ENCODE measurements at places on chromosomes 16 and 17.
A peak's percentile ranks its signal among the peaks of the same experiment; 100 is the strongest.

DNA sequence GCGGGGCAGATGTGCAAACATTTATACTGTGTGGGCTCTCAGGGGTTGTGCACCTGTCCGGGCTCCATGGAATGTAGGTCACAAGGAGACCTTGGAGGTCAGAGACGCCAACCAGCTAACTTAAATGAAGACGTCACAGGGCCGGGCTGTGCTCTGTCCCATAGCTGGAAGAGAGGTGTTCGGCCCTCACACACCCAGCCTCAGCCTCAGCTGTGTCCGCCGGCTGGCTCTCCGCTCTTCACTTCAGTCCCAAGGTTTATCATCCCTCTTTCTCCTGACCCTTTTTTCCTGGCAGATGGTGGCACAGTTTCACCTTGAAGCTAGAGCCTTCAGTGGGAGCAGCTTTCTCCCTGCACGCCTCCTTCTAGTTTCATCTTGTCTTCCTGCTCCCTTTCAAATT lies 6.0 kb upstream of the RBFOX3 start:
- DNase-seq = no peak

DNA sequence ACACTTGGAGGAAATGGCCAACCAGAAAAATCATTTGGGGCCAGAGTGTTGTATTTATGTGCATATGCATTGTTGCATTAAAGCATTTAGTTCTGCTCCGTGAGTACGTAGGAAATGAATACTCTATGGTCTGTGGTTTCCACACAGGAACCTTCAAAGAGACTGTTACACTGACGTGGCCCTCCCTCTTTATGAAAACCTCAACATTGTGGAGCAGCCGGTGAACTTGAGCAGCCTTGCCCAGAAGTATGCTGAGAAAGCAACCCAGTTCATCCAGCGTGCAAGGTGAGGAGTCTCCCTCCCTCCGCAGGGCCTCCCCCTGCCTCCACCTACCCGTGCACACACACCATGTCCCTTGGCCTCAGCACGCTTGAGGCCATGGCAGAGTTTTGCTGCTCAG lies 65.2 kb downstream of the ARSG start:
- no peak for DNase-seq

- DNase-seq = no peak
Measured at GRCh38 chr17:75063626-75064025, 16.6 kb downstream of the KCTD2 start.

GRCh38 chr17:41434005-41434404 lies 6.8 kb downstream of the KRT38 start:
- no peak for DNase-seq

GRCh38 chr17:75088465-75089417 lies 987 bp downstream of the SLC16A5 start:
- DNase-seq = no peak

DNA sequence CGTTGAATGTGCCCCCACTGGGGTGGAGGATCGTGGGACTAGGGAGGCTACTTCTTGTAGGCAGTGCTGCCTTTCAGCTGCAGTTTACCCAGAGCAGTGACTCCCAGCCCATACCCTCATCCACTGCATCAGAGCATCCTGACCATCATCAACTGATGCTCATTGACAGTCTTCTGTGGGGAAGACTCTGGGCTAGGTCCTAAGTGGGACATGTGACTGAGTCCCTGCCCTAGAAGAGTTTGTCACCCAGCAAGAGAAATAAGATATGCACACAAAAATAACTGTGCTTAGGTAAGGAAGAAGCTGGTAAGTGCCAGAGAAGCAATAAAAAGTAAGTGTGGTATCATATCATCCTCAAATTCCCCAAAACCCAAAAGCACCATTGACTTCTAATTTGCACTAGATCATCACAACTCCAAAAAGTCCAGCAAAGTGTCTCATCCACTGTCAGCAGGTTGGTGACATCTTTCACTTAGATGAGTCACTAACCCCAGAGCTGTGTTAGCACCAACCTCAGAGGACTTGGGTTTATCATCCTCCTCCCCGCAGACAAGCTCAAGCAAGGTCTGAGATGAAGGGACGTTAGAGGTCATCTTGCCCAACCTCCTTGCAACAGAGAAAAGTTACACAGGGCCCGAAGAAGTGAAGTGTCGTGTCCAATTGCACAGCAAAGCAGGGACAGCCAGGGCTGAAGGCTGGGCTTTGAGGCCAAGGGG lies 99.0 kb downstream of the CCDC182 start:
- no peak for DNase-seq

- DNase-seq = no peak
Measured at GRCh38 chr16:78309763-78310162, 210.3 kb downstream of the WWOX start.

- no peak for DNase-seq
Measured at GRCh38 chr17:72671016-72671415, 421.5 kb downstream of the SLC39A11 start.

GRCh38 chr16:23104032-23104955 lies 45.0 kb downstream of the USP31 start:
- DNase-seq = no peak

DNA sequence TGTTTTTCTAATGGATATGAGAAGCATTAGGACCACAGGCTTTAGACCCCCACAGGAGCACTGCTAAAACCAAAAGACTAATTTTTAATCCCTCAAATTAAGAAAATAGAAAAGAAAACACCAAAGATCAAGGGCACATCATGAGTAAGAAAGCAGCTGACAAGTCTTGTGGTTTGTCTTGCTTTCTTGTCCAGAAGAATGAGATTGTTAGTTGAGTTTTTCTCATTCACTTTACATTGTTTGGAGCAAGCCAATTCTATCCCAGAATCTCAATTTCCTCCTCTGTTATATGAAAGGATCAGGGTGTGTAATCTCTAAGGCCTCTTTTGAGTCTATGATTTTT lies 899.0 kb downstream of the KCNJ2 start:
- DNase-seq = no peak

DNA sequence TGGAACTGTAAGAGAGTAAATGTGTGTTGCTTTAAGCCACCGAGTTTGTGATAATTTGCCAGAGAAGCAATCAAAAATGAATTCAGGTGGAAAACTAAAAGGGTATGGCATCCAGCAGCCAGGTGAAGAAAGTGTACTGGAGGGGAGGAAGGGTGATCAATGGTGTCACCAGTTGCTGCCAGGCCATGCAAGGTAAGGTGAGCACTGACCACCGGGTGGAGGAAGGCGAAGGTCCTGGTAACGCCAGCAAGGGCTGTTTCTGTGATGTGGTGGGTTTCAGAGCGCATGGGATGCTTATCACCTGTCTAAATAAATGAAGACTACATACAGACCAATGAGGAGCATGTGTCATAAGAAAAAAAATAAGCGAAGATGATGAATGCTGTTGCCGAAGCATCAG lies 6.9 kb downstream of the FA2H start:
- no peak for DNase-seq

- no peak for DNase-seq
Measured at GRCh38 chr17:69314246-69315065, 12.5 kb downstream of the ABCA5 start.

- DNase-seq = no peak
Measured at GRCh38 chr17:81641825-81642489, 5.0 kb downstream of the TSPAN10 start.

- DNase-seq = no peak
Measured at GRCh38 chr16:70750893-70751467, 50.0 kb downstream of the VAC14 start.

DNA sequence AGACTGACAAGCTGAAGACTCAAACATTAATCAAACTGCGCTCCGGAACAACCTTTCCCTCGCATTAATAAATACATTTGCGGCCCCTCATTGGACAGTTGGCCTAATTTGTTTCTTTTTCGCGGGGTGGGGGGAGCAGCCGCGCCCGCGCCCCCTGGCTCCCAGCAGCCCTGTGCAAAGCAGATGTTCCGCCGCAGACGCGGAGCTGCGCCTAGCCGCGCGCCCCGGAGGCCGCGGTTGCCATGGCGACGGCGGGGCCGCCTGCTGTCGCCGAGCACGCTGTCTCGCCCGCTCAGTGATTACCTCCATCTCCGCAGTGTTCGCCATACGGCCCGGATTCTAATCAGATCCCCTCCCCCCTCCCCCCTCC lies 25.5 kb downstream of the COPZ2 start:
- DNase-seq = peak; percentile 75

DNA sequence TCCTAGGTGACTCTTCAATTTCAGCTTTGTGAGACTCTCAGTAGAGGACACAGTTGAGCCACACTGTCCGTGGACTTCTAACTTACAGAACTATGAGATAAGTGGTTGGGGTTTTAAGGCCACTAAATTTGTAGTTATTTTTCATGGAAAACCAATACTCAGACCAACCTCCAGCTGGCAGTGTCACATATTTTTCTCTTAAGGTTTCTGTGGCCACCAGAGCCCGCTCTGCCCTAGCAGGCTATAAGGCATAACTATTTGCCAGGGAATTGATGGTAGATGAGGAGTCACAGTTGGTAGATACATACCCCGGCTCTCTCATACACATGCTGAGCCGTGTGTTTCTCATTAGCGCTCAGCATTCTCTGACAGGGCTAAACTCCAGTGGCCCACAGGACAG lies 336.8 kb upstream of the MON1B start:
- DNase-seq = no peak

GRCh38 chr16:54176376-54176901 lies 110.1 kb downstream of the IRX3 start:
- peak; percentile 69 for DNase-seq

- DNase-seq = no peak
Measured at GRCh38 chr17:3574231-3574630, 16.6 kb upstream of the TRPV3 start.

GRCh38 chr17:73429440-73430164 lies 117.8 kb upstream of the CDC42EP4 start:
- peak; percentile 93 for DNase-seq

GRCh38 chr17:67421869-67422273 lies 44.8 kb downstream of the PITPNC1 start:
- DNase-seq = no peak

GRCh38 chr16:89401641-89402445 lies 88.5 kb downstream of the ANKRD11 start:
- DNase-seq = no peak

DNA sequence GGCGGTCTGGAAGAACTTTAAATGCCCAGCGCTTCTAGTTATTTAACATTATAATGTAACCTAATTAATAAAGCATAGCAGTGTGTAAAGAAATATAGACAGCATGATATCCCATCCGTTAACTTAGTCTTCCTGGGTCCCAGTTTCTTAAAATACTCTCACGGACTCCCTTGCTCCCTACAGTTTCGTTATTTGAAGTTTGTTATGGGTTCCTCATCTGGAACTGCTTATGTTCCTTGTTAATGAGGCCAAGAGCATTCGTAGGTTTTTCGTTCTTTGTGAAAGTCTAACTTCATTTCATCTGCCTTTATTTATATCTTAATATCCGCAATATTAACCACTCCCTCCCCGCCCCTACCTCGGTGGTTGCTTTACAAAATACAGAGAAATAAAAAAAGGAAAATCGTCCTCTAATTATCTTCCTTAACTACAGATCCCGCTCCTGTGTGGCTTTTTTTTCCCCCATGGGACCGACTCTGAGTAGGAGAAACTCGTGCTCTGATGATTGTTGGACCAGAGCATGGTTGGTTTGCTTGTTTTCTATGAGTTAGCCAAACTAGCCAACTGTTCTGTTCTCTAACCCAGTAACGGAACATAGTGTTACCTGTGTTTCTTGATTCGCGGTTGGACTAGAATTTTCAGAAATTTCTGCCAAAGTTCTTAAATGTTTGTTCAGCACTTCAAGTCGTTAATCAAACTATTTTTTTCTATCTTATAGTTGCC lies 863 bp downstream of the ADPRM start:
- DNase-seq = no peak

GRCh38 chr17:82228278-82228841 lies 482 bp upstream of the SLC16A3 start:
- peak; percentile 50 for DNase-seq

DNA sequence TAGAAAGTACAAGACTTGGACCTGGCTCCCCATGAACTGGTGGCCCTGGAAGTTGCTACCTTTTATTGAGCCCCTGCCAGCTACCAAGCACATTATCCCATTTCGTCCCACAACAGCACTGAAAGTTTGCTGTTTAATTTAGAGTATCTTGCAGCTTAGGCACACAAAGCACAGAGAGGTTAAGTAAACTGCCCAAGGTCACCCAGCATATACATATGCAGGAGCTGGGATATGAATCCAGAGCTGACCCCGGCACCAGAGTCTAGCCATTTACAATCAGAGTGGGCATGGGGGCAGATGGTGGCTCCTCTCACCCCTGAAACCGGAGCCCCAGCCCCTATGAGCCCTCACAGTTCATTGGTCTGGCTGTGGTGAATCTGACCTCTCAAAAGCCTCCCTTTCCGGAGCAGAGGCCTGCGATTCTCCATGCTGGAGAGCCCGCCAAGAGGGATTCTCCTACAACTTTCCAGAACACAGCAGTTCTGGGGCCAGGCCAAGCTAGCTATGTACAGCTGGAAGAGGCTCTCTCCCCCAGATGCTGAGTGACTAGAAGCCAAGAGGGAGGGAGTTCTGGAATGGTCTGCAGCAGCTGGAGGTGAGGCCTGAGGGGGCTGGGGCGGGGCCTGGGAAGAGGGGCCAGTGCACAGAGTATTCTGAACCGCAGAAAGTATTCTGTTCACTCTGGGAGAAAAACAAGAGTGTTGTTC lies 58.3 kb downstream of the SREBF1 start:
- DNase-seq = no peak

- DNase-seq = no peak
Measured at GRCh38 chr17:57584050-57584551, 161.0 kb downstream of the CCDC182 start.

Data from WTC11 (cell line).